ENCODE measurements at places on chromosomes 6 and 20.
A peak's percentile ranks its signal among the peaks of the same experiment; 100 is the strongest.

GRCh38 chr6:114432400-114432799 lies 89.6 kb upstream of the HS3ST5 start:
- DNase-seq: no peak

GRCh38 chr6:125963817-125964216 lies 7.2 kb downstream of the HINT3 start:
- no peak for DNase-seq

DNA sequence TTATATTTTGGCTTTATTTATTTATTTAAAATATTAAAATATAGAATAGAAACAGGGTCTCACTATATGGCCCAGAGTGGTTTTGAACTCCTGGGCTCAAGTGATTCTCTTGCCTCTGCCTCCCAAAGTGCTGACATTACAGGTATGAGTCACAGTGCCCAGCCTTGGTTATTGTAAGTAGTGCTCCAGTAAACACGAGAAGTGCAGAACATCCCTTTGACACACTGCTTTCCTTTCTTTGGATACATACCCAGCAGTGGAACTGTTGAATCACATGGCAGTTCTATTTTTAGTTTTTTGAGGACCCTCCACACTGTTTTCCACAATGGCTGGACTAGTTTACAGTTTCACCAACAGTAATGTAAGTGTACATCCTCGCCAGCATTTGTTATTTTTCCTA lies 203.9 kb downstream of the PHF3 start:
- no peak for DNase-seq

DNA sequence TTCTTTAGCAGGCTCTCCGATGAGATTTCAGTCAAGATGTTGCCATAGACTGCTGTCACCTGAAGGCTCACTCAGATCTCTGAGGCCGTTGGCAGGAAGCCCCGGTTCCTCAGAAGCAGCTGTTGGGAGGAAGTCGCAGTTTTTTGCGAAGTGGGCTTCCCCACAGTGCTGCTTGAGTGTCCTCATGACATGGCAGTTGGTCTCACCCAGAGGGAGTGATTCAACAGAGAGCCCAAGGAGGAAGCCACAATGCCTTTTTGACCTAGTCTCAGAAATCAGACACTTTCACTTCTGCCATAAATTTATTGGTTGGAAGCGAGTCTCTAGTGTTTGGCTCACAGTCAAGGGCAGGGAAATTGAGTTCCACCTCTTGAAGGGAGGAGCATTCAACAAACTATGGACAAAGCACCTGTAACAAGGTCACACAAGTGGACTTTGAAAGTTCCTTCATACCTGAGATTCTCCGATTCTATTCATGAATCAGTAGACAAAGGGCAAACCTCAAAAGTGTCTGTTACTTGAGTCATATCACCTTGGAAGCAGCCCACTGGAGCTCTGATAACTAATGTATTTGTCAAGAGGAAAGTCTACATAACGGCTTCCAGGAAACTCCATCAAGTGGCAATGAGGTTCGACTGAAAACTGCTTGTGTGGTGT lies 208.3 kb downstream of the TASP1 start:
- peak; percentile 8 for DNase-seq

- no peak for DNase-seq
These were observed 53.7 kb downstream of the PPP1R16B start for GRCh38 chr20:38859070-38859690.

DNA sequence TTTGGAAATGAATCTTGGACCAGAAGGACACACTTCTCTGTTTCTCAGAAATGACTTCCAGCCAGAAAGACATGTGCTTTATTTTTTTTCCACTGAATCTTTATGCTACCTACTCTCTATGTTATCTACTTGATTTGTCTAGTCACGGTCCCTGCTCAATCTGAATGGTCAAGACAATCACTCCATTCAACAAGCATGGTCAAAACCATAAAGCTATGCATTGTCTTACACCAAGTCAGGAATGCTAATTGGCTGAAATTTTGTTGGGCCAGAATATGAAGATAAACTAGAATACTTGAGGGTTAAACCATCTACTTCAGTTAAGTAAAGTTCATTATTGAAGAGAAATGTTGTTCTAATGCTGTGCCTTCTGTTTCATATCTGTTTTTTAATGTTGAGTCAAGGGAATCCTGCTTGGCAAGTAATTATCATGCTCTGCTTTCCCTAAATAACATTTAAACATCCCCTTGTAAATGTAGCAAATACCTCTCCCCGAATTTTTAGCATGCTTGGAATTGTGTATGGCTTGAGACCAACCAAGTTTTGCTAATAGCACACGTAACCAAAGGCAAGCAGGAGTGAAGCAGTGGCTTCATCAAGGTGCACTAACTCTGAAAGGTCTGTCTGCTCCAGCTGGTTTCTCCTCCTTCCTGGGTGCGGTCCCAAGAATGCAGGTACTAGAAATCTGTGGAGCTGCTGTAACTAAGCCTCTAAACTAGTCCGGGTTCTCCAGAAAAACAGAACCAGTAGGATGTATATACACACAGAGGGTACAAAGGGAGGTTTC lies 190.3 kb upstream of the CDYL start:
- DNase-seq: no peak

DNA sequence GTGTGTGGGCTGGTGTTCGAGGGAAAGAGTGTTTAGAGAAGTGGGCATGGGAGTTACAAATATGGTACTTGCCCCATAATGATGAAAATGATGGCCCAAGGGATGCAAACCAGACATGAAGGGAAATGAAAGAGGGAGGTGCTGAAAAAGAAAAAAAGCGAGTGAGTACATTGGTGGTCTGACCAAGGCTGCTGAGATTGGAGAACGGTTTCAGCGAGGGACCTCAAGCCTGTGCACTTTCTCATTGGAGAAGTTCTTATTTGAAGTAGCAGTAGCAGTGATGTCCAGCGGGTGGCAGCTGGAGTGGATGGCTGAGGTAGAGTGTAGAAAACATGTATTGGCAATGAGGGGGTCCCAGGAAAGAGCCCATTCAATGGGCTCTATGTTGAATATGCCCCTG lies 54.8 kb downstream of the TNFAIP3 start:
- DNase-seq: no peak

- no peak for DNase-seq
These were observed 4.9 kb upstream of the PDYN start for GRCh38 chr20:1998715-1999114.

All from stimulated activated CD4-positive, alpha-beta T cell treated with anti-CD3 and anti-CD28 coated beads, TNF-alpha, amount 100 ng/mL, for 24 hours (primary cell).